ENCODE measurements at places on chromosomes 2 and 18.
A peak's percentile ranks its signal among the peaks of the same experiment; 100 is the strongest.

GRCh38 chr2:65437392-65438135 is 5.2 kb upstream of the SPRED2 start:
- no peak for DNase-seq

DNA sequence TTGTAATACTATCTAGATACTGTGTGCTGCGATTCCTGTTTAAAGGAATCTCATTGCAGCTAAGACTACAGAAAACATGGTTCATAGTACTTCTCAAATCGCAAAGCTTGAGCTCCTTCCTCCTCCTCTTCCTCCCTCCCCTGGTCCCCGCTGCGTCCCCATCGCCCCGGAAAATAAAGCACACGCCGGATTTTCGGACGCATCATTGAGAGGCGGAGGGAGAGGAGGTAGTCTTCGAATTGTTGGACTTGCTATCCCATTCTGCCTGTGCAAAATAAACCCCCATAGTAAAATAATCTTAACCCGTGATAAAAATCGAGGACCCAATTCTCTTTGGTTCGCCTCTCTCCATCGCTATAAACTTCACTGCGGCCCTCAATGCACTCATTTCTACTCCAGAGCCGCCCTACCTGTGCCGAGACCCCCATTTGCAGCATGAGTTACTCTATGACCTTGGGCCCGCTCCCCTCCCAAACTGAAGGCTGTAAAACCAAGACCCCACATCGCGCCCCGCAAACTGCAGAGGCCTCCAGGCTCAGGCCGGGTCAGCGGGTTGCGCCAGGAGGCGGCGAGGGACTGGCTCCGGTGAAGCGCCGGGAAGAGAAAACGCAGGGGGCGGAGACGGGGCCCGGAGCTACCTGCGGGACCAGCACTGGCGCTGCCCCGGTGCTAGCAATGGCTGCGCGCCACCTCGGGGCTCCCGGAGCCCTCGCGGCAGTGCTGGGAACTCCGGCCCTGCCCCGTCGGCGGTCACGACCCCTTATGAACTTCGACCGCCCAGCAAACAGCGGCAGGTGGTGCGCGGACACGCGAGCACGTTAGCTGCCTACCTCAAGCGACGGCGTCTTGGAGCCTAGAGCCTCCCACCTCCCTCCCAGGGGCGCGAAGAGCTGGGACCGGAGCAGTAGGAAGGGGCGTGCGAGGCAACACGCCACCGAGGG is 649 bp downstream of the ESCO1 start:
- DNase-seq: no peak

GRCh38 chr18:6482198-6482977 is 67.7 kb upstream of the L3MBTL4 start:
- DNase-seq: peak; percentile 85

- no peak for DNase-seq
Observed at GRCh38 chr18:44823286-44823685, 142.6 kb downstream of the SETBP1 start.

DNA sequence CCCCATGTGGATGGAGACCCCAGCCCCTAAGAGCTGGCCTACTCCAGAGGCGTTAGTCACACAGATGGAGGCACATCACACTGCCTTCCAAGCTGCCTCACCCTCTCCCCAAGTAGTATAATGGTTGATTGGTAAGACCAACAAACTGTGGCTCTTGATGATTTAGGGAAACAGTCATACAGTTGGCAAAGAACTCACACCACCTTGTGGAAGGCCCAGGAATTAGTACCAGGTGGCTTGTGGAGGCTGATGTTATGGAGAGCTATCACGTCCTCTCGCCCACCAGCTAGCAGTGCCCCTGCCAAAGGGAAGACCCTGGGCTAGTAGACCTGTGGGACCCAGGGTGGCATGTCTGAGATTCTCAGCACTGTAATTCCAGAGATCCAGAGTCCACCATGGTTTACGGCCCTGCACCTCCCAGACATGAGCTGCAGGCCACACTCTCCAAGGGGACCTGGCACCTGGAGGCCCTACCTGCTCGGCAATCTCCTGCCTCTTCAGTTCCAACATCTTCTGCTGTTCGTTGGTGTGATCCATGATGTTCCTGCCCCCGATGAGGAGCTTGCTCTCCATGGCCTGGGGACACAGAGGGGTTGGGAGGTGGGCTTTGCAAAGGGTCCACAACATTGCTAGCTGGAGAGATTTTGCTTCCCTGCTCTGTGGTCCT is 26.3 kb downstream of the KIF3C start:
- no peak for DNase-seq

DNA sequence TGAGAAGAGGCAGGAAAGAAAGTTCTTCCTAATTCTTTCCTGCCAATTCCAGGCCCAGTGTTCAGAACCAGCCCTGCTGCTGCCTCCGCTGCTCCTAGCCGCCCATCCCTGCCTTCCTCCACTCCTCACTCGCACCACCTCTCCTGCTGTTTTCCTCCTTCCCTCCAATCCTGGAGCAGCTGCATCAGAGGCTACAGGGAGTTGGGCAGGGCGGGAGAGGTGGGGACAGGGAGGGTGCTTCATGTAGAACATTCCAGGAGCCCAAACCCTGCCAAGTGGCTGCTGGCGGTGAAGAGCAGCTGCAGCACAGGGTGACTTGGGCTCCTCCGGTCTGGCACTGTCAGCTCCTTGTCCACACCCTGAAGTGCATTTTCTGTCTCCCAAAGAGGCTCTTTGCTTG is 176.3 kb downstream of the TNS1 start:
- no peak for DNase-seq

GRCh38 chr2:158797963-158798700 is 3.0 kb downstream of the DAPL1 start:
- no peak for DNase-seq

- DNase-seq: peak; percentile 8
Observed at GRCh38 chr2:238949710-238950345, 101.9 kb downstream of the TWIST2 start.

DNA sequence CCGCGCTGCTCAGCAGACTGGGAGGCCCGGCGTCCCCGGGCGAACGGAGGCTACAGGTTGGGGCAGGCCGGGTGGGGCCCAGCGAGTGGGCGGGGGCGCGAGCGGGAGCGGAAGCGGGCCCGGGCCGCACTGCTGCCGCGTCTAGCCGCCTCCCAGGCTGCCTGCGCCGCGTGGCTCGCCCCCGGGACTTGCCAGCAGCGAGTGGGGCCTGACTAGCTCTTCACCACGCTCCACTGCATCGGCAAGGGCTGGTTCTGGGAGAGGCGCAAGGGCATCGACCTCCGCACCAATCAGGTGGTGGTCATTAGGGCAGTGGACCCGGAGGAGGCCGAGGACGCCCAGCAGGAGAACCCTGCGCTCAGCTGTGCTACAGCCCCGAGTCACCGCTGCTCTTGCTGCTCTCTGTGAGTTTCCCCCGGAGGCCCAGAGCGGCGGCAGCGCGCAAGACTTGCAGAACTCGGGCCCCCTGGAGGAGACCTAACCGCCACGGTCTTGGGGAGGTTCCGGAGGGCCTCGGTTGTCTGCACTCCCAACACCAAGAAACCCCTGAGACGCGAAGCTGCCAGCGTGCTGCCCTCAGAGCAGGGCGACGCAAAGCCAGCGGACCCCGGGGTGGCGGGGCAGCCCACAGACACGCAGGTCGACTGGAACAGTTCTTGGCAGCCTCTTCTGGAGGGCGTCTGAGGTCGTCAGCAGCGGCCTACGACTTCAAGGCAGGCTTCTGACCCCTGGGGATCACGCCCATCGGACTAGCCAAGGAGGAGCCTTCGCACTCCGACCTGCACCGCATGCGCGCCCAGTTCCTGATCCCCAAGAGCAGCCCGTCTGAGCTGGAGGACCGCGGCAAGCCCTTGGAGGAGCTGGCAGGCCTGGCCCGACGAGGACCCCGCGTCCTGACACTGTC is 27.2 kb upstream of the PTPN2 start:
- DNase-seq: no peak

GRCh38 chr2:230692760-230693159 is 19.9 kb upstream of the CAB39 start:
- DNase-seq: no peak

- no peak for DNase-seq
Observed at GRCh38 chr2:45850558-45850957, 199.1 kb downstream of the PRKCE start.

DNA sequence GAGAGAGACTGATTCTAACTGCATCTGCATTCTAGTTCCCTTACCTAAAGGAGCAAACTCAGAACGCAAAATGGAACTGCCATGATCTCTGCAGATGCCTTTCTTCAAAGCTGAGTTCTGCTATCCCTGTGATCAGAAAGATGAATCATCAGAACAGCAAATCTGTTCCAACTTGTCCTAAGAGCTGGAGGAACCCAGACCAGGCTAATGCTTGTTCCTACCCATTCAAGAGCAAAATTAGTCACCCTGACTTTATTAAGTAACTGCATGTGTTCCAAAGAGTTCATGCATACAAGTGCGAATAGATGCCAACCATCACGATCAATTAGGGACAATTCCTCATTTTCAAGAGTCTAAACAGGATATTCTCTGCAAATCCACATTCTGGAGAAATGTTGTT is 46.5 kb downstream of the MBP start:
- DNase-seq: no peak

GRCh38 chr2:78992807-78993517 is 32.5 kb upstream of the REG3G start:
- DNase-seq: no peak

- DNase-seq: no peak
Observed at GRCh38 chr2:96098900-96099590, 17.3 kb downstream of the ADRA2B start.

DNA sequence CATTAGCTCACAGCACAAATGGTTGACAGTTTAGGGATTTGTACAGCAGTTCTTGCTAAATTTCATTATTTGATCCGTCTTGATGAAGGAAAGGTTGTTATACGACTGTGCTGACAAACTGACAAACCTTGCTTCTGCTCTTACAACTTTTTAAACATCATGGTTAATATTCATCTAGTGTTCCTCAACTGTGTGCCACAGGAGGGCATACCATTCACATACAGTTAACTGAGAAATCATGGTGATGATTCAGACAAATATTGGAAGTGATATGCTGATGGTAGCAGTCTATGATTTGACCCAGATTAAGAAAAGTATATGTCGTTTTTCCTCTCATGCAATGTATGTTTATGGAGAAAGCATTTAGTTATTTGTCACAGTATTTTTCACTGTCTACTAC is 129.8 kb upstream of the FSIP2 start:
- no peak for DNase-seq

GRCh38 chr2:216683846-216684245 is 11.5 kb downstream of the IGFBP5 start:
- DNase-seq: peak; percentile 63
